ENCODE measurements at places on chromosomes 6 and 20.

- DNase-seq, result no peak
Measured at GRCh38 chr6:142822383-142822782, 122.6 kb downstream of the HIVEP2 start.

- DNase-seq, result no peak
Measured at GRCh38 chr6:73242001-73242400, 16.7 kb upstream of the KHDC1L start.

- DNase-seq, result no peak
Measured at GRCh38 chr6:143397227-143398222, 53.0 kb downstream of the ADAT2 start.

DNA sequence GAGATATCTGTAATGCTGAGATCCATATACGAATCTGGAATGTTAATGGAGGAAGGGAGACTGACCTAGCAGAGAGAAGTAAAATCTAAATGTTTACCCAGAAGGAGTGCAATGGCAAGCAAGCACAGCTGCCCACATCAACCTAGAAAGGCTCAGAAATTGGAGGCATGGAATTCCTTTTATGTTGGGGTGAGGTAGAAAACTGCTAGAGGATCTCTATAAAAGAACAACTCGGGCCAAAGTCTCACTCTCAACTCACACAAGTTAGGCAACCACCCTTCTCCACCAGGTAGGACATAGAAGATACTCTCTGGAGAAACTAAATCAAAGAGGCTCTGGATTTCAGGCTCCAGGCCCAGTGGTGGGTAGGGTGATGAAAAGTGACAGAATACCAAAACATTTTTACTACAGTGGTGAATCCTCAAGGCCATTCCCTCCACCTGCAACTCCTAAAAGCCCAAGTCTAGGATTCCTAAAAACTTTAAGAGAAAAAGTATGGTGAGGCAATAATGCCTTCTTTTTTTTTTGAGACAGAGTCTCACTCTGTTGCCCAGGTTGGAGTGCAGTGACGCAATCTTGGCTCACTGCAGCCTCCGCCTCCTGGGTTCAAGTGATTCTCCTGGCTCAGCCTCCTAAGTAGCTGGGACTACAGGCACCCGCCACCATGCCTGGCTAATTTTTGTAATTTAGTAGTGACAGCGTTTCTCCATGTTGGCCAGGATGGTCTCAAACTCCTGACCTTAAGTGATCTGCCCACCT is 9.5 kb upstream of the ADGRG6 start:
- no peak for DNase-seq

- DNase-seq, result peak; percentile 56
Measured at GRCh38 chr6:53347921-53348370, 804 bp downstream of the ELOVL5 start.

- no peak for DNase-seq
Measured at GRCh38 chr6:34518669-34519365, 37.3 kb downstream of the SPDEF start.

DNA sequence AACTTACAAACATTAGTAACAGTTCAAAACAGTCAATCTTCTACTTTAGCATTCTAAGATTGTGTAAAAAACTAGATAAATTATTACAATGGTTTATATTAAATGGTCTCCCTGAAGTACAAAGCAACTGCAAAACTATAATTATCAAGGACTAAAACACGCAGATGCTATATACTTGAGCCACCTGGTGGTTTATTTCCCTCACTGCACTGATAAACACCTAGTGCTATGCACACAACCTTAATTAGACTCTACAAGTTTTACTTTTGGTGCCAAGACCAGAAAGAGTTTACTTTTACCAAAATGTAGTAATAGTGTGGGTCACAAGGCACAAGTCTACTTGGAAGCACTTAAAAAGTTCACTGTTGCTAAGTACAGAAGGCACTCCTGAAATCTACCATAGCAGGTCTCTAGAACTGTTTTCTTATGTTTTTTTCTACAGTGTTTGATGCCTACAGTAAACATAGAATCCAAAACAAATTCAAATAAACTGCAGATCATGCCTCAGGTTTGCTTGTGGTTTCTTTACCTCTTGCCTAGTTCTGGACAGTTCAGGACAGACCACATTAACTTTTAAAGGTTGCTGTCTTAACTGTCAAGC is 49.2 kb downstream of the GMDS start:
- no peak for DNase-seq

DNA sequence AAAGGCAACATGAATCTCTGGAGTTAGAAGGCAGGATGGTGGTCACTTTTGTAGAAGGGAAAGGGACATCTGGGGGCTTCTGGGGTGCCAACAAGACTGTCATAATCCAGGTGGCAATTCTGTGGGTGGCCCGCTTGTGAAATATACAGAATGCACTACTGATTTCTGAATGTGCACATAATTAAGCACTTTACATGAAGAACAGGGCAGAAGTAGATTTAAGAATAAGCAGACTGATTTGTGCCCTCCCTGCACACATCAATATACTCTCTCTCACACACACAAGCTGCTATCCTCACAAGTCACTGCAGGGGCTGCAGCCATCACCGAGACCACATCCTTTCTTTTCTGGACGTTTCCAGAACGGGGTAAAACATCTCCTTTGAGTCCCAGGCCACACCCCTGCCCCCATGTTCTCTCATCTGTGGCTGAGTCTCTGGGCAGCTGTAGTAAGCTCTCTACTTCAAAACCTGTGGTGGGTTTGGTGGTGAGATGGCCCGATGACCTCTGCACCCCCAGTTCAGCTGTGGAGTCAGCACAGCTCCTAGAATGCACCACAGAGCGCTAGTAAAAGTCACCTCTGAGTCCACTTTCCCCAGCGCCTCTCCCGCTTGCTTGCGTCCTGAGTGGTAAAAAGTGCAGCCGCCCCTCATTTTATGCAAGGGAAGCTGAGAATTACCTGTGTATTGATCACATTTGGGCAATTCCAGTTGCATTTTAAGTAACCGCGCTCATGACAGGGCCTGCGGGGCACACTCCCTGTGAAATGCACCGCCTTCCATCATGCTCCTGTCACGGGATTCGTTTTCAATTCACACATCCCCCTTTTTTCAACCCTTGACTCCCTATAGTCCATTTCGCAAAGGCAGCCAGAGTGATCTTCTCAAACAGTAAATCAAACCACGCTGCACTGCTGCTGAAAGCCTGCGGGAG is 115.5 kb downstream of the NFATC2 start:
- DNase-seq, result no peak

DNA sequence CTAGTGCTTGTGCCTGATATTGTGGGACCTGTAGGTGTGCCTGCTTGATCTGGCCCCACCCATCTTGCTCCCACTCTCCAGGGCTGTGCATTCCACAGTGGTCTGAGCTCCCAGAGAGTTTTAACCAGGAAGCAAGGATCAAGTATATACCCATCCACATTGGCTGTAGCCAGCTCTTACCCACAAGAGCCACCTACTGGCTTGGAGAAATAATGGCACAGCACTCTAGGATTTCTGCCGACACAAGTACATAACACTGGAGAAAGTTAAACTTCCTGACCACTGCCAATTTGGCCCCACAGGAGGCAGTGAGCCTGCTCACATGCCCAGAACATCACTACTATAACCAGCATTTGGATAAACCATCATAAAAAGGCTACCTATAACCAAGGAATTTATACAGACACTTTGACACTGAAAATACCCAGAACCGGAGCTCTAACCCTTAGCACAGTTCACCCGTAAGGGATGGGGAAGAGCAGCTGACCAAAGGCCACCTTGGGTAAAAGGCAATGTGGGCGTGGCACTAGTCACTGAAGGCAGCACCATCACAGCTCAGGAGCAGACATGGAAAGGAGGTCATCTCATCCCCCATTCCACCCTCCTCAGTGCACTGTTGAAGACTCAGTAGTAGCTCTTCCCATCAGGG is 440.4 kb downstream of the BTBD3 start:
- DNase-seq, result no peak

DNA sequence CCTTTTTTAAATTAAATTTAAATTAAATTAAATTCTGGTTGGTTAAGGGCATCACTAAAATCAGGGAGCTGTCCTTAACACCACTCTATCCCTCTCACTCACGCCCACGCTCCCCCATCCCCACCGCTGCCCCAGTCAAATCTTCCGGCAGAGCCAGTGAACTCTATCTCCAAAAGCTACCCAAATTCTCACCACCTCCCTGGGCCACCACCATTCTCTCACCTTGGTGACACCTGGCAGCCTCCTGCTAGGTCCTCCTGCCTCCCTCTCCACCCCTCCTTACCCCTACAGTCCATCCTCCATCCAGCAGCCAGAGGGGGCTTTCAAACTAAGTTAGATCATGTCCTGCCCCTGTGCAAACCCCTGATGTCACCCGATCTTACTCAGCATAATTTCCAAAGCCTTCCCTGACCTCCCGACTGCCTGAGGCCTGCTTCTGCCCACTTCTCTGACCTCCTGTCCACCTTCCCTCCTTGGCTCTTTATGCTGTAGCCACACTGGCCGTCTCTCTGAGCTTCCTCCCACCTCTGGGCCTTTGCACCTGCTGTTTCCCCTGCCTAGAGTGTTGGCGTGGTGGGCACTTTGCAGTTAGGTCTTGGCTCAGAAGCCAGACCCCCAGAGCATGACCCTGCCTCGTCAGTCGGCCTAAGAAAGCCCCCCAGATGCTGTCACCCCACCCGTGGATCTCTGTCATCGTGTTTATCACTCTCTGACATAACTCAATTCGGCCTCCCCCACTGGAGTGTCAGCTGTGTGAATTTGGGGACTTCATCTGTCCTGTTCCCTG is 24.7 kb downstream of the PTGIS start:
- no peak for DNase-seq

DNA sequence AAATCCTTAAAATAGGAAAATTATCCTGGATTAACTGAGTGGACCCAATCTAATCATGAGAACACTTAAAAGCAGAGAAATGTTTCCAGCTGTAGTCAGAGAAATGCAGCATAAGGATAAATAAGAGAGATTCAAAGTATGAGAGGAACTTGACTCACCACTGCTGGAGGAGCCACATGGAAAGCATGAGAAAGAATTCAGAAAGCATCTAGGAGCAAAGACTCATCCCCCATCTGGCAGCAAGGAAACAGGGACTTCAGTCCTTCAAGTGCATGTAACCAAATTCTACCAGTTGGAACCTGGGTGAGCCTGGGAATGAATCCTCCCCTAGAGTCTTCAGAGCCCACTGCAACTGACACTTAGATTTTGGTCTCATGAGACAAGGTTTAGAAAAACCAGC is 33.7 kb downstream of the RNF146 start:
- no peak for DNase-seq

- DNase-seq, result no peak
Measured at GRCh38 chr6:12331951-12332749, 42.0 kb downstream of the EDN1 start.

- DNase-seq, result no peak
Measured at GRCh38 chr20:8215361-8215781, 83.3 kb downstream of the PLCB1 start.

- no peak for DNase-seq
Measured at GRCh38 chr6:44003345-44004061, 123.7 kb downstream of the MRPL14 start.

GRCh38 chr6:167532410-167533288 is 207.8 kb downstream of the TTLL2 start:
- no peak for DNase-seq

DNA sequence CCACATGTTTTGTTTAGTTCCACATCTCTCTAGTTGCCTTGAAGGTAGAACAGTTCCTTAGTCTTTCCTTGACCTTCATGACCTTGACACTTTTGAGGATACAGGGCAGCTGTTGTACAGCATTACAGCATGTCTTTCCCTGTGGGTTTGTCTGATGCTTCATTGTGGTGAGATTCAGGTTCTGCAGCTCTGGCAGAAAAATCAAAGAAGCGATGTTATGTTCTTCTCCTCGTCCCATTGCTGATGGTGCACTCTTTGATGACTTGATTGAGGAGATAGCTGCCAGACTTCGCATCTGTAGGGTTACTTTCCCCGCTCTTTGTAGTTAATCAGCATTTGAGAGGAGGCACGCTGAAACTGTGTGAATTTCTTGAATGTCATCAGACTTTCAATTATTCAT is 12.0 kb downstream of the CEBPB start:
- DNase-seq, result no peak

DNA sequence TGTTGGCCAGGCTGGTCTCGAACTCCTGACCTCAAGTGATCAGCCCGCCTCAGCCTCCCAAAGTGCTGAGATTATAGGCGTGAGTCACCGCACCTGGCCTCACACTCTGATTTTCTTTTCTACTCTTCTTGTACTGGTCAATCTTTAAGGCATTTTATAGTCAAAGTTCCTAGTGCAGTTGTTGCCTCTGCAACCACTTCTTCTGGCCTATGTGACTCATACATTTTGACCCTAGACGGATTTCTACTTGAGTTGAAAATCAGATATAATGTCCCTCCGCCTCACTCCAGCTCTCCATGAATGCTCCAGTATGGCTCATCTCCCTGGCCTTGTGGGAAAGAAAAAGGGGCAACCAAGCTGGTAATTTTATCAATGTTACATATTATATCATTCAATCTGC is 42.4 kb downstream of the TNFRSF21 start:
- DNase-seq, result no peak

DNA sequence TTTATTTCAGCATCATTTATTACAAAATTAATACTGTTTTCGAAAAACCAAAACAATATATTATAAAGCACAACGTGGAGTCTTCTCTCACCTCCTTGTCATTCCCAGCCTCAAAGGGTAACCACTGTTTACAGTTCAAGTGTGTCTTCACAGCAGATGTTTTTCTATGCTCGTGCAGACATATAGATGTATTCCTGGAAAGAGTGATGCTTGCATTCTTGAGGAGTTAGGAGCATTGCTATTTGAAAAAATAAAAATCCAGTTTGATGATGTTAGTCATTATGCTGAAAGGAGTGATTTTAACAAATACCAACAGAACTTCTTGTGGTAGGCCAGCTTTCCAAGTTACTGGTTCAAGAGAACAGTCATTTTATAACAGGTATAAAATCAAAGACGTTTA is 234.9 kb downstream of the BCKDHB start:
- no peak for DNase-seq

- no peak for DNase-seq
Measured at GRCh38 chr6:80144753-80145315, 38.4 kb downstream of the BCKDHB start.

DNA sequence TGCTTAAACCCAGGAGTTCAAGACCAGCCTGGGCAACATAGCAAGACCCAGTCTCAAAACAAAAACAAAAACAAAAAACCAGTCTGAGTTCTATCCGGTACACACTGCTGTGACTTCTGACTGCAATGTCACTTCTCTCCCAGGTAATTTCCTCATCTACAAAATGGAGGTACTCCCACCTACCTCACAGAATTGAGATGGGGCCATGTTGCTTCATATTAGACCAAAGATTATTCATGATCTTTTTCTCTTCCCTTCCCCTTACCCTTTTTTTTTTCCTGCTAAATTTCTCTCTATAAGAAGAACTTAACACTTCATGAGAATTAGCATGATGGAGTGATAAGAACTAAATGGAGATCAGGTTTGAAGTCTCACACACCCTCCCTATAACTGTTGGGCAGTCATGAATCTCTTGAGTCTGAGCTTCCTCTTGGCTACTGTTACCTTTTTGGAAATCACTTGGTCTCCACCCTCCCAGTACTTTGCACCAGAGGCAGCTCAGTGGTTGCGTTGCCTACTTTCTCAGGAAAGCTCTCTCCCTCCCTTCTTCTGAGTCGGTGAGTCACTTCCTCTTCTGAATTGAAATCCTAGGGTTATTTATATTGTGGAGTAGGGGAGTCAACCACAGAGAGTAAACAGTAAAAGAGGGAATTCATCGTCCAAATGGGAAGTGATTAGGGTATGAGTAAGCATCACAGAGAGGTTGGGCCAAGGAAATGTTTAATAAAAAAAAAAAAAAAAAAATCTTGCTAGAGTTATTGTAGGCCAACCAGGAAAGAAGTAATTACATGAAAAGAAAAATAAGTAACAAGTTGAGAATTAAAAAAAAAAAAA is 59.9 kb upstream of the MAP7 start:
- no peak for DNase-seq

GRCh38 chr6:6811128-6812009 is 222.8 kb downstream of the LY86 start:
- no peak for DNase-seq
